GM23248 (cell line): ENCODE measurements at places on chromosomes 12 and 14.

GRCh38 chr12:2101359-2101758 is 48.6 kb downstream of the CACNA1C start:
- DNase-seq, result no peak

DNA sequence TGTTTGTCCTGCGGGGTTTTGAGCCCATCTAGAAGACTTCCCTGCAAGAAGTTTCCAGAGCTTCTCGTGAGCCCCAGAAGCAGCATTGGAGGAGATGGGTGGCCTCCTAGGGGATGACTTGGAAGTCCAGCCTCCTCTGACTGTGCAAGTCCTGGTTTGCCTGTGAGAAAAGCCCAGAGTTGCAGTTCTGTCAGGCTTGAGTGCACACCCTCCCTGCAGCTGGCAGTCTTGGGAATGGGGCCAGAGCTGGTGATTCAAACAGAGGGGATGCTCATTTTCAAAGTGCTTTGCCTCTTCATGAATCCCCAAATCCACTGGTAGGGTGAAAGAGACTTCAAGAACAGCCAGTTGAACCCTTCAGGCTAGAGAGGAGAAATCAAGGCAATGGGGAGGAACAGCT is 3.9 kb upstream of the PPP1R1A start:
- peak; percentile 53 for DNase-seq

DNA sequence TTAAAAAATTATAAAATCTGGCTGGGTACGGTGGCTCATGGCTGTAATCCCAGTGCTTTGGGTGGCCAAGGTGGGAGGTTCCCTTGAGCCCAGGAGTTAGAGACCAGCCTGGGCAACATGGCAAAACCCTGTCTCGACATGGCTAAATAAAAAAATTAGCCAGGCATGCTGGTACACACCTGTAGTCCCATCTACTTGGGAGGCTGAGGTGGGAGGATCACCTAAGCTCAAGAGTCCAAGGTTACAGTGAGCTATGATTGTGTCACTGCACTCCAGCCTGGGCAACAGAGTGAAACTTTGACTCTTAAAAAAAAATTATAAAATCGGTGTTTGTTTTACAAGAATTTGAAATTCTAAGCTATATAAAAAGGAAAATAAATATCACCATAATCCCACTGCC is 141.8 kb downstream of the SLC38A6 start:
- DNase-seq, result no peak

DNA sequence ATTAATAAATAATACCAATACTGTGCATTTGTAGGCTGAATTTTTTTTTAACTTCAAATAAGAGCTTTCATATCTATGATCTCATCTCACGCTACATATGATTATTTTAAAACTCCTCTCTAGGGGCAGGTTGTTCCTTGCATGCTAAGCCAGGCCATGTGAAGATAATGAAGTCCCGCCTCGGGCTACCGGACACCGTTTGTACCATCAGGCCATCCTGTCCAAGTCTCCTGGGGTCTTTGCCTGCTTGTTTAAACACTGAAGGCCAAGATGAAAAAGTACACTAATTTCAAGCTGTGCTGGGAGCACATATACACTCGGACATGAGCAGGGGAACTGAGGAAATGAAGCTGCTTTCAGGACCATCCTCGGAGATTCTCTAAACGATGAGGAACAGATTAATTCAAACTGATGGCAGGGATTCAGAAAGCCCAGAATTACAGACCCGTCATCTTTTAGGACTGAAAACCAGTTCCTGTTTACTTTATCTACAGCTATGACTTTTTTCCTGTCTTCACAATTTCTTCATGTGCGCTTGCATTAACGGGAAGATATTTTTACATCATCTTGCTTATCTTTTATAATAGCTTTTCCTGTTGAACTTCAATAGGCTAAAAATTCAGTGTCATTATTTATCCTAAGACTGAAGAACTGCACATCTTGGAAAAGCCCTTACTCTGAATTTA is 6.3 kb upstream of the ABHD12B start:
- peak; percentile 34 for DNase-seq

- peak; percentile 31 for DNase-seq
Observed at GRCh38 chr14:51284241-51284640, 44.2 kb downstream of the TMX1 start.
